Smooth muscle cell of trachea (primary cell): ENCODE measurements at places on chromosomes 5 and 9. TPM values are rescaled to one million over a fixed set of nuclear protein-coding genes. Genes with fewer than 3 reads are reported as not detected.

SLC6A3 gene
- total RNA-seq: under 0.01 TPM in 1 of 2 replicates, not detected in the other

CAMK2A gene
- total RNA-seq: 1.5 and 3.8 TPM in 2 replicates

ENHO gene
- not detected in 2 replicates for total RNA-seq

FAM221B gene
- not detected in 2 replicates for total RNA-seq

ITGA2 gene
- total RNA-seq: 22.8 and 24.5 TPM in 2 replicates

GOLGA2 gene
- total RNA-seq: 114 and 127 TPM in 2 replicates

SCGB3A1 gene
- total RNA-seq: not detected in 2 replicates

HEXB gene
- total RNA-seq: 335 and 471 TPM in 2 replicates

PRR7 gene
- total RNA-seq: 2.9 and 12.4 TPM in 2 replicates

FOXI1 gene
- total RNA-seq: not detected in 2 replicates

TTC39B gene
- total RNA-seq: 11.2 and 15.7 TPM in 2 replicates

ECPAS gene
- 102 and 110 TPM in 2 replicates for total RNA-seq

ADRA1B gene
- total RNA-seq: 0.17 TPM in 1 of 2 replicates, not detected in the other

ENTREP1 gene
- total RNA-seq: under 0.01 TPM in 1 of 2 replicates, not detected in the other

C9orf152 gene
- 0.17 TPM in 1 of 2 replicates, not detected in the other for total RNA-seq

PCDHGB7 gene
- total RNA-seq: 15.7 and 16.4 TPM in 2 replicates

CCDC180 gene
- total RNA-seq: 0.99 and 5.5 TPM in 2 replicates

DAP gene
- total RNA-seq: 54.9 and 74.9 TPM in 2 replicates

CCDC192 gene
- not detected in 2 replicates for total RNA-seq

PCDHA1 gene
- total RNA-seq: under 0.01 TPM in 1 of 2 replicates, not detected in the other

RNF183 gene
- not detected in 2 replicates for total RNA-seq

SETX gene
- 72.1 and 77.4 TPM in 2 replicates for total RNA-seq

HBEGF gene
- total RNA-seq: 0.73 and 1.7 TPM in 2 replicates

PCDHB16 gene
- 0.15 and 0.50 TPM in 2 replicates for total RNA-seq

FBN2 gene
- total RNA-seq: 12.1 and 78.2 TPM in 2 replicates
